ENCODE measurements at places on chromosomes 1 and 21. TPM values are rescaled to one million over a fixed set of nuclear protein-coding genes. Genes with fewer than 3 reads are reported as not detected.

Gene LCE3D
- not detected for total RNA-seq

Gene SLAMF6
- total RNA-seq: 4.9 TPM

Gene NPR1
- total RNA-seq: 133 TPM

- no peak for DNase-seq
Measured at GRCh38 chr1:48109390-48110013, 112.3 kb upstream of the TRABD2B start.

GRCh38 chr1:48245106-48245505, 22.6 kb downstream of the SLC5A9 start:
- DNase-seq: no peak

GRCh38 chr1:41354956-41355355, 6.3 kb upstream of the FOXO6 start:
- DNase-seq: no peak

- DNase-seq: no peak
Measured at GRCh38 chr1:43273708-43274107, 3.9 kb downstream of the TMEM125 start.

Measured in omental fat pad (tissue), 4 donors.